ENCODE measurements at places on chromosomes 11 and 22.

GRCh38 chr22:26906464-26906863, 249.1 kb downstream of the MIAT start:
- H3K27ac ChIP-seq = no peak overlapping the region
- no peak overlapping the region for H3K4me3 ChIP-seq
- H3K27me3 ChIP-seq = peaks cover 14% of the 10 kb centered on the region
- no peak for DNase-seq
- H3K4me1 ChIP-seq = peaks cover 11% of the 10 kb centered on the region

- peak overlapping the region; percentile 97 for H3K4me3 ChIP-seq
- peak overlapping the region; percentile 99 for H3K27ac ChIP-seq
- H3K36me3 ChIP-seq = peaks cover 30% of the 10 kb centered on the region
- peak; percentile 53 for DNase-seq
- H3K27me3 ChIP-seq = no peaks in the 10 kb centered on the region
- H3K4me1 ChIP-seq = peaks cover 59% of the 10 kb centered on the region
Observed at GRCh38 chr22:40855979-40856512, 393 bp downstream of the ST13 start.

GRCh38 chr11:107707807-107708206, 4.0 kb downstream of the SLN start:
- H3K27ac ChIP-seq = no peak overlapping the region
- DNase-seq = no peak
- H3K4me1 ChIP-seq = no peaks in the 10 kb centered on the region
- H3K4me3 ChIP-seq = no peak overlapping the region
- H3K27me3 ChIP-seq = peaks cover 27% of the 10 kb centered on the region

DNA sequence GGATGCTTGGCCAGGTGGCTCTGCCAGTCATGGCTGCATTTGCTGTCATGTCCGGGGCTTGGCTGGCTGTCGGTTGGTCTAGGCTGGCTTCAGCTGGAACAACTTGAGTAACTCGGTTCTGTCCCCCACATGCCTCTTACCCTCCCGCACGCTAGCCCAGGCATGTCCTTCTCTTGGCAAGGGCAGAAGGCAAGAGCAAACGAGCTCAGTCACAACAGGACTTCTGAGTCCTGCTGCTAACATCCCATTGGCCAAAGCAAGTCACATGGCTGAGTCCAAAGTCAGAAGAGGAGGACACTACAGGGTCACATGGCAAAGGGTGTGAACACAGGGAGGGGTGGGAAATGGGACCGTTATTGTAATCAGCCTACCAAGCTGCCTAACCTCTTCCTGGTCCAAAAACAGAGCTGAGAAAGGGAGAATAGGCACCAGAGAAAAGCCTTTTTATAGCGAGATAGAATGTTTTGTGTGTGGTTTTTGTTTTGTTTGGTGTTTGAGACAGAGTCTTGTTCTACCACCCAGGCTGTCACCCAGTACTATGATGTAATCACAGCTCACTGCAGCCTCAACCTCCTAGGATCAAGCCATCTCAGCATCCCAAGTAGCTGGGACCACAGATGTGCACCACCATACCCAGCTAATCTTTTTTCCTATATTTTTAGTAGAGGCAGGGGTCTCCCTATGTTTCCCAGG, 81.9 kb downstream of the MN1 start:
- H3K4me3 ChIP-seq = no peak overlapping the region
- no peaks in the 10 kb centered on the region for H3K4me1 ChIP-seq
- H3K36me3 ChIP-seq = no peaks in the 10 kb centered on the region
- DNase-seq = peak; percentile 6
- H3K27me3 ChIP-seq = peaks cover 8% of the 10 kb centered on the region

DNA sequence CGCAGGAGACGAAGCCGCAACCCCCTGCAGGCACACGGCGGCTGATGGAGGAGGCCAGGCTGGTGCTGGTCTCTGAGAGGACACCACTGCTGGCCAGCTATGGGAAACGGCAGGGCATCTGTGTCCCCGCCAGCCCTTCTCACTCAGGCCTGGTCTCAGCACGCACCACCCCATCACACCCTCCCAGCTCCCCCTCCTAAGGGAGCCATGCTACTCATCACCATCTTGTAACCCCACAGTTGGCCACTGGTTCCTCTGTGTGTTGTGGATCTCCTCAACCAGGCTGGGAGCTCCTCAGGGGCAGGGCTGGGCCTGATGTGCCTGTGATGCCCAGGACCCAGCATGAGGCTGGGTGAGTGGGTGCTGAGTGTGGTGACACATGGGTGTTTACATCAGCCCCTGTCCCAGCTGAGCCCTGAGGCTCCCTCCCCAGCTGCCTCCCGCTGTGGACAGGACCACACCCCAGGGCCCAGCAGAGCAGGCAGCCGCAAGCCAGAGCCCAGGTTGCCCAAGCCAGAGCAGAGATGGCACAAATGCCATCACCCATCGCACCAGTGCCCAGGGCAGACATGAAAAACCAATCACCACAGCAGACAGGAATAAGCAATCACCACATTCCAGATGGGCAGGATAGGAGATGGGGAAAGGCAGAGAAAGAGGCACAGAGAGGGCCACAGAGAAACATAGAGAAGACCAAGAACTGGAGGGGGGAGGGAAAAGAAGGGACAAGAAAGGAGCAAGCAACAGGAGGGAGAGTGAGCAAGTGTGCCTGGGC, 8.2 kb downstream of the ARVCF start:
- no peaks in the 10 kb centered on the region for H3K27me3 ChIP-seq
- no peak for DNase-seq
- H3K27ac ChIP-seq = no peak overlapping the region
- H3K4me1 ChIP-seq = no peaks in the 10 kb centered on the region

- no peaks in the 10 kb centered on the region for H3K36me3 ChIP-seq
- peak overlapping the region; percentile 25 for H3K27ac ChIP-seq
- H3K4me3 ChIP-seq = no peak overlapping the region
Observed at GRCh38 chr11:111935317-111936039, 1.7 kb upstream of the DIXDC1 start.

DNA sequence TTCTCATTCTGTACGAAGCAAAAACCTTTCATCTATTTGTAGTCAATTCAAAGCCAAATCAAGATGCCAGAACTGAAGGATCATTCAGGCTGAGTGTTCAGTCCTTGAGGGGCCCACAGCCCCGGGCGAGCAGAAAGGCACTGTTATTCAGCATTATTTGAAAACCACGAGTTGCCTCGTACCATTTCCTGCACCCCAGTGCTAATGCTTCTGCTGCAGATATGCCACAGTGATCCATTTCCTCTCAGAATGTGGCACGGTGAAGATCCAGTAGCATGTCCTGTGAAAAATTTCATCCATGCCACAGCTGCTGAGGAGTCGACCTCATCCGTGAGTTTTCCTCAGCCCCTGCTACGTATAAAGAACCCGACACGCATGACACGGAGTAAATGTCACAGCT, 85.4 kb downstream of the OSBP2 start:
- peaks cover 2% of the 10 kb centered on the region for H3K4me1 ChIP-seq
- DNase-seq = no peak
- peaks cover 2% of the 10 kb centered on the region for H3K27me3 ChIP-seq
- no peaks in the 10 kb centered on the region for H3K36me3 ChIP-seq

DNA sequence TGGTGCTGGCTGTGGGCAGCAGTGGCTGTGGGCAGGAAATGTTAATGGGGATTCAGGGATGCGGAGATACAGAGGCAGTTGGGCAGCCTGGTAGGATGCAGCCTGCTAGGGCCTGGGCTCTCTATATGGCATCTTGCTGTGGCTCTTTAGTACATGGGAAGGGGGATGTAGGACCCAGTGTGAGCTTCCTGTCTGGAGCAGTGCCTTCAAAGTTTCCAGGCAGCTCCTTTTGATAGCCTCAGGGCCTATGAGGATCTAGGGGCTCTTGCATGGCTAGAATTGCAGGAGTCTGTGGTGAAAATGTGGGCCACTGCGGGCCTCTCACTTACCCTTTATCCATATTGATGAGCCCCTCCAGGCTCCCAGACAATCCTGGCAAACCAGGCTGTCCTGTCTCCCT, 213.2 kb upstream of the SNX19 start:
- no peak for DNase-seq
- H3K4me1 ChIP-seq = no peaks in the 10 kb centered on the region
- H3K27me3 ChIP-seq = no peaks in the 10 kb centered on the region
- H3K36me3 ChIP-seq = no peaks in the 10 kb centered on the region

DNA sequence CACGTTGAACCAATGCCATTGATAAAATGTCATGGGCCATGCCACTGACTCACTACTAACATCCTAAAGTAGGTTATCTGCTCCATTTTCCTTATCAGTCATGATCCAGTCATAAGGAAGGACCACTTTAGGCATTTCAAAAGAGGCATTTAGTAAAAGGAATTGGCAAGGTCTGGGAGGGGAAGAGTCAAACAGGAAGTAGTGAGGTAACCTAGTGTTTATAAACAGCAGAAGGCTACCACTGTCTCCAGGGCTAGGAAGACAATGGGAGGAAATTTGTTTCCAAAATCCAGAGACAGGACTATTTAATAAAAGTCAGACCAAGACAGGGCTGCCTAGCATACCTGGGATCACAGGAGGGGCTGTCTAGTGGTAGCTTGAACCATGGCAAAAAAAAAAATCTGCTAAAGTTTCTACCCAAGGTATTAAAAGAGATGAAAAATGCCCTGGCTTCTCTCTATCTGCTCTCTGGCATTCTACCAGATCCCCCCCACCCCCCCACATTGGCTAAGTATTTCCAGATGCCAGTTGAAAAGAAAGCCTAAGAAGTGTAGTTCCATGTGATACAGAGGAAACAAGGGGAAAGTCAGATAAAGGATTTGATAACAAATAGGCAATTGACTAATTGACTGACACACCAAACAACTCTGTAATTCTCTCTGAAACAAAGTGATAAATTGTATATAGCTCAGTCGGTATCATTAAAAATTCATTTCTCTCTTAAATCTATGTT, 50.4 kb upstream of the C11orf87 start:
- H3K4me3 ChIP-seq = no peak overlapping the region
- DNase-seq = no peak
- no peaks in the 10 kb centered on the region for H3K27me3 ChIP-seq
- no peak overlapping the region for H3K27ac ChIP-seq

GRCh38 chr11:33936725-33937604, 45.1 kb upstream of the LMO2 start:
- no peak overlapping the region for H3K27ac ChIP-seq
- no peaks in the 10 kb centered on the region for H3K36me3 ChIP-seq
- H3K4me1 ChIP-seq = no peaks in the 10 kb centered on the region

DNA sequence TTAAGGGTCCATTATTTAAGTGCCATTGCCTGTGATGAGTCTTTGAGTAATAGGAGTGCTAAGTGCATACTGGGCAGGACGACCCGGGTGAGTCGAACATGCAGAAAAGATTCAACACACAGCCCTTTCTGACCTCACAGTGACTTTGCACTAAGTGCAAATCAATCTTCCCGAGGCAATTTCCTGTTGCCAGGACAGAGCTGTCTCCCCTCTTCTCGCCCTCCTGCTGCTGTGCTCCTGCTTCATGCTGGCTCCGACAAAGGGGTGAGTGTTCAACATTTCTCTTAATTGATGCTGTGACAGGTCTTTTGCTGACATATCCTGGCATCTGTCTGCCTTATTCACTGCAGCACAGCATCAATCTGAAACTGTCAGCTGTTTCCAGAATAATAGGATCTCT, 42.0 kb downstream of the MCHR1 start:
- no peaks in the 10 kb centered on the region for H3K27me3 ChIP-seq
- DNase-seq = no peak
- no peak overlapping the region for H3K27ac ChIP-seq
- H3K4me1 ChIP-seq = peaks cover 7% of the 10 kb centered on the region
- no peak overlapping the region for H3K4me3 ChIP-seq

DNA sequence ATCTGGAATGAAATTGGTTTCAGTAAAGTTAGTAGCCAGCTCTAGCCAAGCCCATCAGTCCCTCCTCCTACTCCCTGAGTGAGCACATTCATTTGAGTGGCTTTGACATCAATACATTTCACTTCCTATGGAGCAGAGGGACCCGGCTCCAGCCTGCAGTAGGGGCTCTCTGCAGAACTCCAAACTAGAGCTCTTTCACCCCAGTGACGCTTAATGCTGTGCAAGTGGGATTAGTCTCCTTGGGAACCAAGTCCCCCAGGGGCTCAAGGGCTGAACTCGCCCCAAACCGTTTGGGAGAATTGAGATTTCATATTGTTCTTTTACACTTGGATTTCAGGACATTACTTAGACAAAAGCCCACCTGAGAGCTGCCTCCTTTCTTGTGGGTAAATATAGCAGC, 4.4 kb upstream of the FAM181B start:
- H3K4me3 ChIP-seq = no peak overlapping the region
- no peaks in the 10 kb centered on the region for H3K36me3 ChIP-seq
- no peak for DNase-seq
- no peak overlapping the region for H3K27ac ChIP-seq
- no peaks in the 10 kb centered on the region for H3K4me1 ChIP-seq

DNA sequence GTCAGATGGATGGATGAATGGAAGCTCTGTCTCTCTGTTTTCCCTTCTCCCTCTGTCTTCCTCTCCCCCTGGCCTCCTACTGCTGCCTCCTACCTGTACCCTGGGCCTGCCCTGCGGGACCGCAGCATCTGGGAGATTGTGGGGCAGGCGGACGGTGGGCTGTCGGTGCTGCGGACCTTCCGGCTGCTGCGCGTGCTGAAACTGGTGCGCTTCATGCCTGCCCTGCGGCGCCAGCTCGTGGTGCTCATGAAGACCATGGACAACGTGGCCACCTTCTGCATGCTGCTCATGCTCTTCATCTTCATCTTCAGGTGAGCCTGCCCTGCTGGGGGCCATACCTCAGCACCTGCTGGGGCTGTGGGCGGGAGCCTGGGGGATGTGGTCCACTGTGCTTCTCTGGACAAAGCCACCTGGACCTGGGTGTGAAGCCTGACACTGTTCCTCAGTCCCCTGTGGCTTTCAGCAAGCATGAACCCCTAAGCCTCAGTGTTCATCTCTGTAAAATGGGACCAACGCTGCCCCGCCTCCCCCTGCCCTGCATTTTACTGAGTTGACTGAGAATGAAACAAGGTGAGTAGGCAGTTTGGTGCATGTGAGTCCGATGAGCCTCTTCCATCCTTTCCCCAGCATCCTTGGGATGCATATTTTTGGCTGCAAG, 88.4 kb downstream of the CACNA1I start:
- H3K36me3 ChIP-seq = no peaks in the 10 kb centered on the region
- peaks cover 4% of the 10 kb centered on the region for H3K27me3 ChIP-seq
- H3K27ac ChIP-seq = peak overlapping the region; percentile 60
- no peak for DNase-seq
- H3K4me1 ChIP-seq = peaks cover 52% of the 10 kb centered on the region

DNA sequence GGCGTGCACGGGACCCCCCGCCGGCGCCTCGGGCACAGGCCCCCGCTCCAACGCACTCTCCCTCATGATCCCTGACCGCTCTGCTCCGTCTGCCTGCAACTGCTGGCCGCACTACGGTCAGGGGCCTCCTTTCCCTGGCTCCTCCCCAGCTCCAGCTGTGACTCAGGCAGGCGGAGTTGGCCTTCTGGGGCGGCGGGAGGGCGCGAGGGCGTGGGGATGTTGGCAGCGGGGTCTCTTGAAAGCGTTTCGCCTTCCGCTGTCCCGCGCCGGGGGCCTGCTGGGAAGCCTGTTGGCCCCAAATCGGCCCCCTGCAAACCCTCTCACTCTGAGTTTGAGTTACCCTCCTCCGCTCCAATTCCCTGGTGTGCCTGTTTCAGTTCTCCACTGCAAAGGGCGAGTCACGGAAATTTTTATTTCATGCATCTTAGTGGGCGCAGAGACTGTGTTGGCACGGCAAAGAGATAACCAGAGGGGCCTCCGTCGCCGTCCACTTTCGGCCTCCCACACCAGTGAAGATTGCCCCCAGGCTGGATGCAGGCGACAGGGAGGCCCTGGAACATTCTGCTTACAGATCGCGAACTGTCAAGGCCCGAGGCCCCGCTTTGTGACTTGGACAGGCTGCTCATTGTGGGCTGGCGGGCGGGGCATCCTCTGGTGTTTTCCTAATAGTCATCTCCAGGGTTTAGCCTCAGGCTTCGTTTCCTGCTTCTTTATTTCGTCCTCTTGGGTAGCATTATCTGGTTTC, at the start of gene CAVIN3:
Gene CAVIN3, minus strand, starts transcription at position 91 of the 745 bp plus-strand sequence. Its CDS starts 25 bp downstream, at position 66.
- no peaks in the 10 kb centered on the region for H3K36me3 ChIP-seq
- H3K4me1 ChIP-seq = peaks cover 29% of the 10 kb centered on the region
- peaks cover 38% of the 10 kb centered on the region for H3K27me3 ChIP-seq
- H3K4me3 ChIP-seq = peak within 1 kb of the TSS; percentile 69

Data from activated CD4-positive, alpha-beta T cell treated with anti-CD3 and anti-CD28 coated beads for 36 hours (primary cell).